ENCODE measurements at places on chromosomes 6 and 20. TPM values are rescaled to one million over a fixed set of nuclear protein-coding genes. Genes with fewer than 3 reads are reported as not detected.

GRCh38 chr20:47007826-47008655 is 113.4 kb downstream of the EYA2 start:
- no peak for DNase-seq

GRCh38 chr6:50602292-50602691 is 111.0 kb upstream of the TFAP2D start:
- no peak for DNase-seq

- DNase-seq = no peak
Measured at GRCh38 chr6:33797626-33798342, 6.0 kb downstream of the MLN start.

Gene TBXT
- not detected for total RNA-seq

- DNase-seq = no peak
Measured at GRCh38 chr6:132471787-132472186, 41.1 kb downstream of the STX7 start.

DNA sequence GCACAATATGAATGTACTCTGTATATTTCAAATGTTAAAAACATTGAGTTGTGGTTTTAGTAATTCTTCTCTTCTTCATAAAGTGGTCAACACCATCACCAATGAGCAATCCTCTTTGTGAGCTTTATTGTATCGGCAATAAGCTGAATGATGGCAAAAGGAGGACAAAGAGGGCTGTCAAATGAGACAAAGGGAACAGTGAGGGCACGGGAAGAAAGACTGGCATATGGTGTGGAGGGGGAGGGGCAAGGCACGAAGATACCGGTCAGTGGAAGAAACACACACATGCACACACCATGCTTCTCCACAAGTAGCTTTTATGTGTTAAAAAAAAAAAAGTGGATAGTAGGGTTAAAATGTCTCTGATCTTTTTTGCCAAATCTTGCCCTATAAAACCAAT is 506.8 kb upstream of the CITED2 start:
- DNase-seq = no peak

Gene PI16
- under 0.01 TPM for total RNA-seq

Gene DLK2
- total RNA-seq = 0.25 TPM

DNA sequence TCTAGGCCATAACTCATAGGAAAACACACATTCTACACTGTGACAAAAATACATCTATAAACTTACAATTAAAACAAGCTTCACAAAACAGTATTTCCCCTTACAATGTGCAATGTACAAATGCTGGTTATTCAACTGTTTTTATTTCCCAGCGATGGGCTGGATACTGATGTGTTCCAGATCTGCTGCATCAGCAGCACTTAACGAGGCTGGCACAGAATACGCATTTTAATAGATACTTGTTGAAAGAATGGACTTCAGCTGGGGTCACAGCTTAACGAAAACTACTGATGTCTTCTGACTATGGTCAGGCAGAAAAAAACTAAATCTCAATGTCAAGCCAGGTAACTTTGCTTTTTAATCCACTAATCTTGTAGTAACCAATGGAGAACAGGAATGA is 70.9 kb downstream of the B4GALT5 start:
- DNase-seq = no peak

GRCh38 chr20:34415079-34415478 is 52.0 kb downstream of the ITCH start:
- DNase-seq = no peak

Gene ADGRF5
- 2.0 TPM for total RNA-seq

DNA sequence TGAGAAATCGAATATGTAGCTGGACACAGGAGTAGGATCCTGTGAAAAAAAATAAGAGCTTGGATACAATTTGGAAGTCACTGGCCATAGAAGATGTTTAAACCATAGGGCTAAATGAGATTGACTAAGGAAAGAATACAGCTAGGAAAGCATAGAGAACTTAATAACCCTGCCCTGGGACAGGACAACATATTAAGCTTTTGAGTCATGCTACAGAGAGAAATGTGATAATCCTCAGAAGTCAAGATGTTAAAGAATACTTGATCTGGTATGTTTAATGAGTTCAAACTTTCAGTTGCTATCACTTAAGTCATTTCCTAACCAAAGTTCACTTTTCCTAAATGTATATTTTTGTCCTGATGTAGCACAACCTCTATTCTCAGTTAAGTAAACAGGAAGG is 154.6 kb upstream of the TSHZ2 start:
- DNase-seq = no peak

Gene TRIM31
- total RNA-seq = not detected

Gene MBOAT1
- 2.4 TPM for total RNA-seq

- no peak for DNase-seq
Measured at GRCh38 chr6:132364306-132365074, 36.8 kb downstream of the MOXD1 start.

GRCh38 chr20:44990425-44990824 is 24.1 kb downstream of the STK4 start:
- no peak for DNase-seq

DNA sequence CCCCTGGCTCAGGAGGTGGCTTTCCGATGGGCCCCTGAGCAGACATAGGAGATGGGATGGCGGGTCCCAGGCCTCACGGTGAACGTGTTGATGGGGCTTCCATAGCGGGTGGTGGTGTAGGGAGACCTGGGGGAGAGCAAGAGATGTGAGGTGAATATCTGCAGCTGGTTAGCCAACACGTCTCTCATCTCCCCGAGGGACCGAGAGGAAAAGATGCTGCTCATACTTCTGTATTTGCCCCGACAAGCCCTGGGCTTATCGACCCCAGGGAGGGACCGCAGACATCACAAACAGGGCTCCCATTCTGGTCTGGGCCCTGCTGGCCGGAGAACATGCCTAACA is 38.7 kb downstream of the C6orf132 start:
- no peak for DNase-seq

Gene SYNGAP1
- total RNA-seq = 1.5 TPM

DNA sequence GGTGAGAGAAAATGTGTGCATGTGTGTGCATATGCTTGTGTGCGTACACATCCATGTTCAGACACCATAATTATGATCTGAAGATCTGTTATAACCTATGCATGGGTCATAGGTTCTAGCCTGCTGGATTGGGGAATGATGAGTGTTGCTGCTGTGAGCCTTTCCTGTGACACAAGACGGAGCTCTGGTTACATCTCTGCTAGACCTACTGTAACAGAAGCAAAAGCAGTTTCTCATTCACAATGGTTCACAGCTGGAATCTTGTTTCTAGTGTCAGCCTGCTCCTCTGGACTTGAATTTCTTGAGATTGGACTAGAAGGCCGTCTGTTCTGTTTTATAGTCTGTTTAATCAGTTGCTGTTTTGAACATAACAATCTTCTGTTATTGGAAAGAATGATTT is 40.1 kb downstream of the DEFB114 start:
- no peak for DNase-seq

- no peak for DNase-seq
Measured at GRCh38 chr6:25177500-25178028, 101.6 kb upstream of the CARMIL1 start.

Gene MRPS10
- 65.6 TPM for total RNA-seq

- no peak for DNase-seq
Measured at GRCh38 chr6:24924580-24925356, 11.0 kb downstream of the RIPOR2 start.

DNA sequence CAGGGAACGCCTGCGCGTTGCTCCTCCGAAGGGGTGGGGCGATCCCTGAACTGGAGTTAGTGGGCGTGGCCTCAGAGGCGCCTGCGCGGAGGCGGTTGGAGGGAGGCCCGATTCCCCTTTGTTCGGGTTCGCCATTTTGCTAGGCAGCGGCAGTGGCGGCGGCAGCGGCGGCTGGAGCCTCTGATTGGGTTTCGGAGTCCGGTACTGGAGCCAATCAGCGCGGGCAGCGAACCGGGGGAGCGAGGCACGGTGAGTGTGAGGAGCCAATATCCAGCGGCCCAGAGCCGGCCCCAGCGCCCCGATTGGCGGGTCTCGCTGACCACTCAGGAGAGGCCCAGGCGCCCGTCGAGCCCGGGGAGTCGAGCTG is at the start of gene NFYA:
Gene NFYA, plus strand, starts transcription at position 139 of the 367 bp plus-strand sequence. CDS start 6,116 bp downstream, outside the sequence.
- DNase-seq = peak; percentile 97

DNA sequence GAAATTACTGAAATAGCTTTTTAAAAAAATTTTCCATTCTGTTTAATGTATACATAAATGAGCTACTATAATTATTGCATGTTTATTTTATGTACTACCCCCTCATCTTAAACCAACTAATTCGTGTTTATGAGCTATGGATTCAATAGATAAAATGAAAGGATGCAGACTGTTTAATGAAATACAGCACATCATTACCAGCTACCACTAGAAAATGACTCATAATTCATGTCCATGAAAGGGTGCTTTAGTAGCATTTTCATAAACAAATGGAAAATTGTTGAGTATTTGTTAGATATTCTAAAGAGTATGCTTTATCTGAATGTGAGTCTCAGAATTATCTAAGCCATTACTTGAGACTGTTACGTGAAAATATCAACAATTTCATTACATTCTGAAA is 1590.1 kb downstream of the HACE1 start:
- no peak for DNase-seq

- DNase-seq = no peak
Measured at GRCh38 chr6:47792216-47792733, 10.4 kb downstream of the OPN5 start.

Gene BTNL2
- total RNA-seq = not detected

Gene CDH26
- 0.07 TPM for total RNA-seq

DNA sequence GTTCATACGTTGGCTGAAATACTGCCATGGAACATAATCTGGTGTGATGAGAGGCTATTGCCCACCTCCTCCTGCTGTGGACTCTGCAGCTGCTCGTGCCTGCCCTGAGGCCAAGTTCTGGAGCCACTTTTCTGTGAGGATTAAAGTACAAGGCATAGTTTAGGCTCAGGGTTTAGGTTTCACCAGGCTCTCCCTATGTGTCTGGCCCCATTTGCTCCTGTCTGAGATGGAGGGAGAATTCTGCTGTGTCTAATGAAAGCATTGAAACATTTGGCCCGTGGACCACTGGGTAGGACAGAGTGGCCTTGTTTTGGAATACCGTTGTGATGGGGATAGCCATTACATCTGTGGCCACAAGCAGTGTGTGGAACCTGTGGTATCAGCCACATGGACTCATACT is 5.9 kb downstream of the WRNIP1 start:
- no peak for DNase-seq

GRCh38 chr20:46946796-46947195 is 52.2 kb downstream of the EYA2 start:
- no peak for DNase-seq

Gene HLA-DOA
- not detected for total RNA-seq

GRCh38 chr6:66638099-66638498 is 931.1 kb upstream of the EYS start:
- no peak for DNase-seq

Gene FILIP1
- 10.5 TPM for total RNA-seq

GRCh38 chr6:148790817-148791216 is 44.0 kb downstream of the UST start:
- DNase-seq = no peak

DNA sequence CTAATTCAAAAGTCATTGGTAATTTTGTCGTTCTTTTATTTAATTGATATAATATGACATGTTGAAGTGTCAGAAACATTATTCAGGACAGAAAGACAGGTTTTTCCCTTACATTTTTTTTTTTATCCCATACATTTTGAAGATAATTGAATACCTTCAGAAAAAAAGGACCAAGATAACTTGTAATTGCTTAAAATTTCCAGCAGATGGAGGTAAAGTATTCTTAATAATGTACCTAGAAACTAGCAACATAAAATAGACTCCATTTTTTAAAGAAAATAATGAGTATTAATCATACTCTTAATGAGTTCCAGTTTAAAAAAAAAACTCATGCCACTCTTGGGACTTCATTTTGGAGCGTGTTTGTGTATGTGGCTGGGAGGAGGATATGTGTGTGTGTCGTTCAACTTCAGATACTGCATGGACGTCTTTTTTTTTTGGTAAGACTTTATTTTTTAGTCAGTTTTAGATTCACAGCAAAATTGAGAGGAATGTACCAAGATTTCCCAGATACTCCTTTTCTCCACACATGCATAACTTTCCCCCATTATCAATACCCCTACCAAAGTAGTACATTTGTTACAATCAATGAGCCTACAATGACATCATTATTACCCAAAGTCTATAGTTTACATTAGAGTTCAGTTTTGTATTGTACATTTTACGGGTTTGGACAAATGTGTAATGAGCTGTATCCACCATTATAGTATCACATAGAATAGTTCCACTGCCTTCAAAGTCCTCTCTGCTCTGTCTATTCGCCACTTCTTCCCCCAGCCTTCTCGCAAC is 79.4 kb downstream of the ROS1 start:
- no peak for DNase-seq

- DNase-seq = no peak
Measured at GRCh38 chr20:18397030-18397429, 69.8 kb downstream of the DZANK1 start.

DNA sequence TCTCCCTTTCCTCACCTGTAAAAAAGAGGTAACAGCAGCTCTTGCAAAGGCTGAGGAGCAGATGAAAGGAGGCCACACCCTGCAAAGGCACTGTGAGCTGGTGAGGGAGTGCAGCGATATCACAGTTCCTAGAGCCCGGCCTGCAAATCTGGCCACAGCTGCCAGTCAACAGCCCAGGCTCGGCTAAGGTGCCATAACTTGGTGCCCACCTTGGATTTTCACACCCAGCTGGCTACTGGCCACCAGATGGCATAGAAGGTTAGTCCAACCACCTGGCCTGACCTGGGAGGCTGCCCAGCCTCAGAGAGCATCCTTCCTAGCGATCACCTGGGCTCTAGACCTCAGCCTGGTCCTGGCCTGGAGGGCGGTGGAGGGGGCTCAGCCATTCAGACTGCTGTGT is 46.8 kb downstream of the KCNB1 start:
- DNase-seq = no peak

Gene PRICKLE4
- total RNA-seq = 0.67 TPM

Gene KIAA1755
- total RNA-seq = 0.07 TPM

- no peak for DNase-seq
Measured at GRCh38 chr6:6368684-6369052, 48.2 kb upstream of the F13A1 start.

DNA sequence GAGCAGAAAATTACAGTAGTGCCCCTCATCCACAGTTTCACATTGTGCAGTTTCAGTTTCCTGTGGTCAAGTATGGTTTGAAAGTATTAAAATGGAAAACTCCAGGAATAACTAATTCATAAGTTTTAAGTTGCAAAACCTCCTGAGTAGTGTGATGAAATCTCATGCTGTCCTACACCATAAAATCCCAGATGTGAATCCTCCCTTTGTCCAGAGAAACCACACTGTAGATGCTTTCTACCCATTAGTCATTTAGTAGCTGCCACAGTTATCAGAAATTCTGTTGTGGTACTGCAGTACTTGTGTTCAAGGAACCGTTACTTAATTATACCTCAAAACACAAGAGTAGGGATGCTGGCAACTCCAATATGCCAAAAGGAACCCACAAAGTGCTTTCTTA is 74.7 kb downstream of the PTCHD4 start:
- no peak for DNase-seq

DNA sequence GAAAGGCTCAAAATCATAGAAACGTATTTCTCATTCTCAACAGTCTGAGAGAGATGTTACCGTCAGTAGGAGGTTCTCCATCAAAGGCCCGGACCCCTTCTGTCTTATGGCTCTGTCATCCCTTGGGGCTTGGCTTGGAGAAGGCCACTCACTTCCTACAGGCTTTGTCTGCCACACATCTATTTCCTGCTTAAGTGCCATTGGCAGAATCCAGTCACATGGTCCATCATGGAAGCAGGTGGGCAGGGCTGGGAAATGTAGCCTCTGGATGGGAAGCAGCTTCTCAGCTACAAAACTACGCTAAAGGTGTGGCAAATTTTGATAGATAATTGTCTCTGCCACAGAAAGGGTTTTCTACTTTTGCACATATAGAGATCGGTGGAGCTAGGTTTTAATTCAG is 12.6 kb upstream of the ZFP64 start:
- DNase-seq = no peak

Gene MAP7
- total RNA-seq = 0.66 TPM

Gene IMPG1
- total RNA-seq = not detected
